ENCODE measurements at places on chromosomes 7 and 10.
A peak's percentile ranks its signal among the peaks of the same experiment; 100 is the strongest.

- DNase-seq, result no peak
These were observed 98.5 kb downstream of the IDE start for GRCh38 chr10:92475357-92475868.

GRCh38 chr7:14950013-14950412 is 47.5 kb upstream of the DGKB start:
- DNase-seq, result no peak

- DNase-seq, result no peak
These were observed 92.9 kb upstream of the ZNF804B start for GRCh38 chr7:88666626-88667025.

- DNase-seq, result peak; percentile 73
These were observed at the start of gene TMEM140 for GRCh38 chr7:135147899-135148721. TSS of gene TMEM140 (plus strand) at chr7:135148072. CDS start at chr7:135164442, 16,370 bp downstream.

GRCh38 chr7:134174795-134175261 is 47.7 kb downstream of the LRGUK start:
- DNase-seq, result peak; percentile 93

DNA sequence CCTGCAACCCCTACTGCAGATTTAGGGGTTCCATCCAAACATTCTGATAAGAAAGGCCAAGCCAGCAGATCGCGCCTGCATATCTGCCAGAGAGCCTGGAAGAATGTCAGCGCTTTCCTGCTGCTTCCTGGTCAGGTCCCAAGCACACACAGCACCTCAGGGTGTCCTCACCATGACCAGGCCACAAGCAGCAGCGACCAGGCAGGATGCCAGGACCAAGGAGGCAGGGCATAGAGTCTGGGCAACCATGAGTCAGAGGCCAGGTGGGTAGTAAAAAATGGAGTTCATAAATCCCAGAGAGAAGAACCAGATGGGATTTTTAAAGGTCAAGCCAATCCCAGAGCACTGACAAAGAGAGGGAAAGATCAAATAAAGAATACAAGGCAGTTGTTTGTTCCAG is 5.5 kb upstream of the FAM131B start:
- no peak for DNase-seq

- no peak for DNase-seq
These were observed 79.0 kb upstream of the SCIN start for GRCh38 chr7:12491526-12491925.

DNA sequence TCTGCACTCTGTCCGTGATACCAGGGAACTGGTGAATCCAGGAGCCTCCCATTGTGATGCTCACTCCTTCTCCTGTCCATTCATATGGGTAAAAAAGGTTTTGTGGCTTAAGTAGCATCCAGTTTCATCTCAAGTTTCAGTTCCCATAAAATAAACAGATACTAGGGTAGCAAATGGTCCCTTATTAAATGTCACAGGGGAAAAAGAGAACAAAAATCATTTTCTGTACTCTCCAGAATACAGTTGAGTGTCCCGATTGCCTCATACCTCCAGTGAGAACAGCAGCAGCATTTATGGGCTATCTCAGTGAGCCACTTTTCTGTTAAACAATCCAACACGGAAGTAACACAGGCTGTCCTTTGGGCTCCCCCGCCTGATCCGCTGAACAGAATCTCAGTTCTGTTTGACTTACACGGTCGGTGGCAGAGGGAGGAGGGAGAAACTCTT is 179.6 kb downstream of the CELF2 start:
- peak; percentile 92 for DNase-seq

- DNase-seq, result no peak
These were observed 31.8 kb upstream of the GARS1 start for GRCh38 chr7:30562909-30563308.
